ENCODE measurements at places on chromosomes 3 and 15.

DNA sequence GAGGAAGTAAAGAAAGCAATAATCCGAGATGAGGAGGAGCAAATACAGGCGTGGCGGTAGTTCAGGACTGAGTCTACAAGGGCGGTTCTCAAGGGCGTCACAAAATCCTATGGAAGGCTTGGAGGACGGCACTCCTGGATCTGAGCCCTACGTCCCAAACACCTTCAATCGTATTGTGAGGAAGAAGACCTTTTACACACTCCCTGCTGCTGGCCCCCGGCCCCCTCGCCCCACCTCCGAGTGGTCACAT is 747 bp downstream of the PLD1 start:
- DNase-seq, result peak; percentile 85

- DNase-seq, result no peak
Measured at GRCh38 chr3:187855131-187855530, 109.9 kb upstream of the BCL6 start.

- DNase-seq, result peak; percentile 14
Measured at GRCh38 chr3:170007031-170007663, 30.6 kb upstream of the GPR160 start.

GRCh38 chr15:40320931-40321371 is 2.5 kb upstream of the INAFM2 start:
- DNase-seq, result peak; percentile 80

GRCh38 chr3:189142527-189142926 is 29.2 kb upstream of the TPRG1 start:
- no peak for DNase-seq

- DNase-seq, result no peak
Measured at GRCh38 chr3:149634573-149634972, 23.3 kb downstream of the WWTR1 start.

- no peak for DNase-seq
Measured at GRCh38 chr15:74174958-74175253, 1.4 kb downstream of the ISLR start.

- DNase-seq, result no peak
Measured at GRCh38 chr3:68136411-68136810, 482.0 kb upstream of the SUCLG2 start.

- DNase-seq, result no peak
Measured at GRCh38 chr15:94480289-94480834, 249.0 kb downstream of the MCTP2 start.

DNA sequence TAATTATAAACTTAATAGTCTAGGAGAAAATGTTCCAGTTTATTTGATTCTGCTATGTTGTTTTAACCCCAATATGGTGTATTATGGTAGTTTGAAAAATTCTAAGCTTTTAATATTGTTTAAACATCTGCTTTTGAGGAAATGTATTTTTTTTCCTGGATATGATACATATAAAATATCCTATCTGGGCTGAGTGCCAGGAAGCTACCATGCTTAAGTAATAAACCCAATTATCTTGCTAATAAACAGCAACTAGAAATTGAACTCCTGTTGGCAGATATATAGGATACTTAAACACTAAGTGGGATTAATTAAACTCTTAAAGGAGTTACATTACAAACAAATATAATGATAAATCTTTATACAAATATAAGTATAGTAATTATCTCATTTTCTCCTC is 293.7 kb upstream of the GRM7 start:
- DNase-seq, result no peak

DNA sequence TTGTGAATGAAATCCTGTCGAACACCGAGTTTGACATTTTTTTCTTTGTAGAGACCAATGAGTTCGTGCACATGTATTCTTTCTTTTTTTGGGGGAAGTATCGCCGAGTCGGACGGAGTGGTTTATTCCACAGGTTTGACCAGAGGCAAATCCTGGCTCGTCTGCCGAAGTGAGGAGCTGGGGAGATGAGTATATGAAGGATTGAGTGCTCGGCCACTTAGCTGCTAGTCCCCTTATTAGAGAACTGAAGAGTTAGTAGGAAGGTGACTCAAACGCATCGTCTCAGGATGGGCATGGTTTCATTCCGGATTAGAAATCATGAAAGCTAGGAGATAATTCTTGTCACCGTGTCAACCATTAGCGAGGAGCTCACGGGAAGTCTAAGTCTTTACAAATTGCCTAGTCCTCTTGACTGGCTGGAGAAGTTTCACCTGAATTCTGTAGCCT is 154.7 kb upstream of the GOLIM4 start:
- peak; percentile 44 for DNase-seq

DNA sequence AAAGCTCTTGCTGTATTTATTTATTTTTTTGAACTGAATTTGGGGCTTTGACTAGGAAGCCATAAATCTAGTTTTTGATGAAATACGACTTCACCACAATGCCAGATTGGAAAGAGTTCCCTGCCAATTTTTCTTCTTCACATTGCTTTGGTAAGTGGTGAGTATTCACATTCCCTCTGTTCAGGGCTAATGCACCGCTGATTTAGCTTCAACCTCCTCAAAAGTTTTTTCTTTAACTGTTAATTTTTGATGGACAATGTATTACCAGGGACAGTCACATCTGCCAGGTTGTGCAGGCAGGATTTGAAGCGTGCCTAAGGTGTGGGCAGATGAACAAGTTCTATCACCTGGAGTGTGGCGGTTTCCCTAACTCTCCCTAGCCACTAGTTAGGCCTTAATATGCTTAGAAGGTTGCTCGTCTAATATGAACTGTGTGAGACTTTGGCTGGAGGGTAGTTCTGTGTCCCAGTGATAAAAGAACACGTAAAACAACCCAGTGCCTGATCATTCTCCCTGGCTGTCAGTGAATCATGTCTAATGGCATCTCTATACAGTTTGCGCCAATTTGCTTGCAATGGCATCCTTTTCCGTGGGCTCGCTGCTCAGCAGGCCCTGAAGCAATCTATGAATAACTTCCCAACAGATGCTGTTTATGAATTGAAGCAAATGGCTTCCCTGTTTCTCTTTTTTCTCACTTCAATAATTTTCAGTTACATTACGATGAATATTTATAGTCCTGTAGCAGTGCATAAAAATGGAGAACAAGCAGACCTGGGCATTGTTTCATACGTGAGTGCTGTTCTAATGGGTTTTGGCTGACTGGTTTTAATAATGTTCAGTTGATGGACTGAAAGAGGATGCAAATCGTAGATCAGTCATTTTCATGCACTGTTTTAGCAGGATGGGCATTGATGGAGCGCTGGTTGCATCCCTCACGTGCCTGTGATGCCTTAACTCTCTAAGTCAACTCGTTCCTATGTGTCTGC is 243.2 kb upstream of the SUCLG2 start:
- DNase-seq, result no peak

- DNase-seq, result peak; percentile 87
Measured at GRCh38 chr3:89107461-89108290, at the start of gene EPHA3. EPHA3 (plus strand) TSS chr3:89107621; CDS start chr3:89107749, 128 bp downstream.

GRCh38 chr3:15207836-15208504 is 1.9 kb downstream of the CAPN7 start:
- DNase-seq, result peak; percentile 31

DNA sequence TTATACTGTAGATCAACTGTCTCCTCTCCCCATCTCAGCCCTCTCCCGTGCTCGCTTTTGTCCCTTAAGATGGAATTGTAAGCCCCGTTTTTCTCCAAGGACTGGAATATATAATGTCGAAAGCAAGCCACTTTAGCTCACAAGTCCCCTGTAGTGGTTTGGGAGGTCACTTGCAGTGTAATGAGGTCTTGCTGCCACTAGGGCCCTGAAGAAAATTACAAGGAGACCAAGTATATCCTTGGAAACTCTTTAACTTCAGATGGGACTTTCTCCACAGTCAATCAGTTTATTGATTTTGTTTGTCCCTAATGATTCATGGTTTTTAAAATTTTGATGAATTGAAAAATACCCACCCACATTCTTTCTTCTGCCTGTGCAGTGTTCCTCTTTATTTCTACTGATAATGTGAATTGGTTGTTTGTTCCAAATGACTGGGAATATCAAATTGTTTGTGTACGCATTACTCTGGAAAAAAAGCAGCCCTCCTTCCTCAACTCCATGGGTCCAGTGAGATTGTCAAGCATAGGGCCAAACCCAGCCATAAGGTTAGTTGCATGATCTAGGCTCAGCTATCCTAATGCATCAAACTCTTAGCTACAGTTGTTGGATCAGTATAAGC is 294.8 kb downstream of the MCTP2 start:
- peak; percentile 27 for DNase-seq

DNA sequence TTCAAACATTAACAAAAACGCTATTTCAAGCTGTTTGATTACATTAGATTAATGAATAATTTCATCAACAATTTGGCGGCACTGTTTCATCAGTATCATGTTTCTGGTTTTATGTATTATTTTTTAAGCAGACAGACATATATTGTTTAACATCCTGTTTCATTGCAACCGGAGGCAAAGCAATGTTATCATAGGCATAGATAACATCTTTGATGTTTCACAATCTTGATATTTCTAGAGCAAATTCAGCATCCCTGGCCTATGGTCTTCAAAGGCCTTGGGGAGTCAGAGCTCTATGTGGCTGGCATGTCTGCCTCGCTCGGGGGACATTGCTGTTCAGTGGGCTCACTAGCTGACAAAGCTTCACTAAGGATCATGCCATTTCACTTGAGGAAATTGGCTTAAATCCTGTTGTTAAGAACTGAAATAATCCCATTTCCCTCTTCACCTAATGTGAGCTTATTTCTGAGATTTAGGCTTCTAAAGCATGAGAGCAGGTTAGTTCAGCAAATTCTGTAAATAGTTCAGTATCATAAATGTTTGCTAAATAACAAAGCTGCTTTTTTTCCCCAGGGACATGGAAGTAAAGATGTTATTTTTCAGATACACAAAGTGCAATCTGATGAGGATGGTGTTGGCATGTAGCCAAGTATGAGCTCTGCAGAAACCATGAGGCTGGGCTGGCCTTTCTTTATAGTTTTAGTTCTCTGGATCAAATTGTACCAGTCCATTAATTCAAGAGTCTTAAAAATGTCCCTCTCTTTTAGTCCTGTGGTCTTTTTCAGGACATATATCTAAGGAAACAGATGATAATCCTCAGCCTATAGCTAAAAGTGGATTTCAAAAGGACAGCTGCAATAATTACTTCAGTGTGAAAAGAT is 941.4 kb downstream of the PLOD2 start:
- DNase-seq, result no peak

DNA sequence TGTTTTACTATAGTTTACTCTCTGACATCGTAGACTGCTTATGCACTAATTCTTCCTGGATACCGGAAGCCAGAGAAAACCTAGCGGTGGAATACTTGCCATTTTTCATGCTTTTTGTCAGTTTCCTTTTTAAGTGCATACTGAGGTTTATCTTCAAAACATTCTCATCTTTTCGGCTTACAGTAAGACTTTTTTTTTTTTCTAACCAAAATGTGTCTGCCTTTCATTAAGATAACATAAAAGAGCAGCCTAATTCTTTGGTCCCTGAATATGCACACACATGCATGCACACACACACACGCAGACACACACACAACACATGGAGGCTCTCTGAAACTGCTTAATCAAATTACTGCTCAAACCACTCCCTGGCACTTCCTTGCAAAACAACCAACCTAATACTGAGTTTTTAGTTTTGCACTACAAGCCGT is 1.3 kb downstream of the ZNF445 start:
- DNase-seq, result peak; percentile 34
